ENCODE measurements at places on chromosomes 16 and 17.
A peak's percentile ranks its signal among the peaks of the same experiment; 100 is the strongest.

- no peak for DNase-seq
Observed at GRCh38 chr16:57859331-57859730, 57.0 kb upstream of the KIFC3 start.

GRCh38 chr17:19335951-19336631 lies 26.4 kb downstream of the B9D1 start:
- no peak for DNase-seq

DNA sequence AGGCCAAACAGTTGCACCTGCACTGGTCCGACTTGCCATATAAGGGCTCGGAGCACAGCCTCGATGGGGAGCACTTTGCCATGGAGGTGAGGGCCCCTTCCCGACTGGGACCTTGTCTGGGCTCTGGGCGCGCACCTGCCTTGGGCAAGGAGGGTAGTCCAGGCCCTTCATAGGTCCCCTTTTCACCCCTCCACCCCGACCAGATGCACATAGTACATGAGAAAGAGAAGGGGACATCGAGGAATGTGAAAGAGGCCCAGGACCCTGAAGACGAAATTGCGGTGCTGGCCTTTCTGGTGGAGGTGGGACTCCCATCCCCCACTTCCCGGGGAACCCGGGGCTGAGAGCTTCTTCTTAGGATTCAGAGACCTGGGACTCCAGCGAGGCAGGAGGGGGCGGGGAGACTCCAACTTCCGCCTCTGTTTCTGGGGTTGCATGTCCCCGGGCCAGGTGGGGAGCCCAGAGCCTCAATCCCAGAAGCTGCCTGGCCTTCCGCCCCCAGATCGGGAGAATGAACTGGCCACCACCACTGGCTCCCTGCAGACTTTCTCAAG lies 7.8 kb downstream of the CA4 start:
- DNase-seq = no peak

DNA sequence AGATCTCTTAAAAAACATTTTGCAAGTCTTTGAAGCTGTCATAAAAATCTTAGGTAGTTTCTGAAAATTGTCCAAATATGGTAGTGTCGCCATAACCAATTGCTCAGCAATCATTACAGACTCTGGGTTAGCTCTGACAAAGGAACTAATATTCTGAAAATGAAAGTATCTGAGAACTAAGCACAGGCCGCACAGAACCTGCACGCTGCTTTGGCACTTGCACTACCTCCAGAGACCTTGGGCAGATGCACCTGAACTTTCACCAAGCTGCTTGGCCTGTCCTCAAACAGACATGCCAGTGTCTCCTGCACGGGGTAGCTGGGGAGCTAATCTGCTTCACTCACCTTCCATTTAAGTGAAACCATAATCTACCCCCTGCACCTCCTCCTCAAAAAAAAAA lies 317.0 kb downstream of the MAF start:
- DNase-seq = no peak

DNA sequence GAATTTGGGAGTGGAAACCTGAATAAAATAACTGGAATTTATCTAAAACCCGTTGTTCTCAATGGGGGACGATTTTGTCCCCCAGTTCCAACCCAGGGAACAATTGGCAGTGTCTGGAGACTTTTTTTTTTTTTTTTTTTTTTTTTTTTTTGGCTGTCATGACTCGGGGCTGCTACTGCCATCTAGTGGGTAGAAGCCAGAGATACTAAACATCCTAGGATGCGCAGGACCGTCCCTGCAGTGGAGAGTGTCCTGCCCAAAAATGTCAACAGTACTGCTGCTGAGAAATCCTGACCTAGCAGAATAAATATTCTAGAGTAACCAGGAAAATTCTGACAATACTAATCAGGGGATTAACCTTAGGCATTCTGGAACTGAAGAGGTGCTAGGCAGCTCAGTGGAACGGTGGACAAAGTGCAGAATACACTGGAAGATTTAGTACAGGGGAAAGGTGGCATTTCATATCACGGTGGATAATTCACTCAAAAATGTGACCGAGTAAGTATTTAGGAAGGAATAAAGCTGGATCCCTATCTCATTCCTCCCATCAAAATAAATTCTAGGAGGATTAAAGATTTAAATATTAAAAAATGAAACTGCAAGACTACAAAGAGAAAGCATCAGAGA lies 107.6 kb downstream of the SPECC1 start:
- DNase-seq = peak; percentile 46

- no peak for DNase-seq
Observed at GRCh38 chr17:68102318-68102758, 66.8 kb downstream of the KPNA2 start.

GRCh38 chr16:1054660-1055556 lies 17.6 kb upstream of the SSTR5 start:
- DNase-seq = peak; percentile 5

DNA sequence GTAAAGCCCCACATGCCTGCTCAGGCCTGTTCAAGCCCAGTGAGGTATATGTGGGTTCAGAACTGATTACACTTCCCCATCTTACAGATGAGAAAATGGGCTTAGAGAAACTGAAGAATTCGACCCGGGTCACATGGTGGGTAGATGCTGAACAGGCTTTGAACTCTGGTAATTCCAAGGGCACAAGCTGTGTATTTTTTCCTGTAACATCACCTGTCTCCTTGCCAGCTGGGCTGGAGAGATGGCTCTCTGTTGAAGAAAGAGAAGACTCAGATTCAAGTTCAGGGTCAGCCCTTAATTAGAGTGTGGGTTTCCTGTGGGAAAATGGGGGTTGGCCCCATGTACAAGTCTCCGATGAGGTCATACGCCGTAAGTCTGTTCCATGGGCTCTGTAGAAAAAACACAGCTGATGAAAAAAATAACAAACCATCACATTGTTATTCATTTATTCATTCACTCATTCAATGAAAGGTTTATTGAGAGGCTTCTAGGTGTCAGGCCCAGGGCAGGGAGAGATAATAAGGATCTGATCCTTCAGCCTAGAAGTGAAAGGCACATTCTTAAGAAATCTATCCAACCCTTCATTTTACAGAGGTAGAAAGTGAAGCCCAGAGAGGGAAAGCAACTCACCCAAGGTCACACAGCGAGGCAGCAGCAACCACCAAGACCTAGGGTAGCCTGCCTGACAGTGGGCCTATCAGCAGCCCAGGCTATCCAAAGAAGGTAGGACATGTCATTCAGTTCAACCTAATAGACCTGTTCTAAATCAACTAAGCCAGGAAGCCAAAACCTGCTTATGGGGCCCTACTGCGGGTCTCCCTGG lies 482.8 kb downstream of the SOX9 start:
- no peak for DNase-seq

DNA sequence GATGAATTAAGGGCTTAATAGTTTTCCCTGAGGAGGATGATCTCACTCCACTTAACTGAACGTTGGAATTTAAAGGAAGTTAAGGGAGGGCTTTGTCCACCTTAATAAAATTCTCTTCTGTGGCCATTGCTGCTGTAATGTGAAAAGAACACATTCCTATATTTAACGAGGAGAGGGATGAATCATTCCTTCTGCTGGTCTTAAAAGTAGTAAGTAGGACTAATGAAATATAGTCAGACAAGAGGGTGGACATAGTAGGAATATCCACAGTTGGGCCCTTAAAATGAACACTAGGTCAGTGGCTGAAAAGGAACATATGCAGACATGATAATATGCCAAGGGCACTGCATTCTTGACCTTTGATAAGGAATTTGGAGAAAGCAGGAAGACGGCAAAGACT lies 405.6 kb downstream of the PMP22 start:
- no peak for DNase-seq

DNA sequence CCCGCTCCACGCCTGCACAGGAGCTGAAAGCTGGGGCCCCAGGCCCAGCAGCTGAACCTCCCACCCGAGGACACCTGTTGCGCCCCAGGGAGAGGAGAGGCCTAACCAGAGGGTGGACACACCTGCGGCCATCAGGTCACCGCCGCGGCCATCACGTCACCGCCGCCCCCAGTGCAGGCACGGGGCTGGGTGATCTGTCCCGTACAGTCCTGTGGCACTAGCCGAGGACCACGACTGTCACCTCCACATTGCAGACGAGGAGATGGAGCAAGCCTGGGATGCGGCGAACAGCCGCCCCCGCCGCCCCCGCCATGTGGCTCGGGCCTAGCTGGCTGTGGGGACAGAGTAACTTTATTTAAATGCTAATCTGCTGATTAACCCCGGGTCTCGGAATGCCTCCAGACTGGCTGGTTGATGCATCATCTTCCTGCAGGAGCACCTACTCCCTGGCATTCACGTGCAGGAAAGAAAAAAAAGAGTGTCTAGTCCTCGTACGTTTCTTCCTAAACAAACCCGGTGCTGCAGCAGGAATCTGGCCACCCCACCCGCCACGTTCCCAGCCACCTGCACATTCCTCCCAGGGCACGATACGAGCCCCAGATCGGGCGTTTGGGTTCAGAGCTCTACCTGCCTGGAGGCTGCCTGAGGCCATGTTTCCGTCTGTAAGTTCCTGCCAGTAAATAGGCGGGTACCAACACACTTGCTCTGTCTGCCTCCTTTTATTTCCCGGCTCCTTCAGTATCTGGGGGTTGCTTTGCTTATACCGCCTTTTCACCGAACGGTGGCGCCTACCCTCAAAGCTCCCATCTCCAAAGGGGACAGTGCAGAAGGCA lies 29.9 kb downstream of the PIEZO1 start:
- no peak for DNase-seq

- DNase-seq = no peak
Observed at GRCh38 chr16:19095654-19096053, 18.1 kb upstream of the ITPRIPL2 start.

- no peak for DNase-seq
Observed at GRCh38 chr16:72015124-72015523, 6.6 kb downstream of the DHODH start.

- no peak for DNase-seq
Observed at GRCh38 chr16:29714396-29714795, 31.4 kb downstream of the C16orf54 start.

- DNase-seq = no peak
Observed at GRCh38 chr17:75845933-75846691, 1.9 kb upstream of the UNC13D start.

GRCh38 chr16:70523743-70524398 lies at the start of gene SF3B3:
TSS of gene SF3B3 (plus strand) at chr16:70523816. CDS start at chr16:70526657, 2,841 bp downstream.
- peak; percentile 38 for DNase-seq

- no peak for DNase-seq
Observed at GRCh38 chr17:69669441-69670178, 255.1 kb downstream of the MAP2K6 start.

- DNase-seq = no peak
Observed at GRCh38 chr17:80381416-80381923, 33.5 kb upstream of the ENDOV start.

DNA sequence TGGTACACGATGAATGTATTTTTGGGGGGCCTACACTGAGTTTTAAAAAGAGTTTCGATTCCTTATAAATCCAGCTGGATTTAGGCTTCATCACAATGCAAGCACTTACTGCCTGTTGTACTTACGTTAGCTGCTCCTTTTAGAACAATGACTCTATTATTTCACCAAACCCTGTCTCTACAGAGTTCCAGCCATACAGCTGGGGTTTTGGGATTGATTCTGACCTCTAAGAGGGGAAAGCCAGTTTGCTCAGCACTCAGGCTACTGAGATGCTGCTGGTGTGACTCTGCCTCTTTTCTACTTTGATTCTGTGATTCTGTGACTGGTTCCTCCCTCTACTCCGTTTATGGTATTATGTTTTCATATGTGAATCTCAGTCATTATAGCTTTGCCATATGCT lies 329.7 kb downstream of the ABCC12 start:
- DNase-seq = no peak

DNA sequence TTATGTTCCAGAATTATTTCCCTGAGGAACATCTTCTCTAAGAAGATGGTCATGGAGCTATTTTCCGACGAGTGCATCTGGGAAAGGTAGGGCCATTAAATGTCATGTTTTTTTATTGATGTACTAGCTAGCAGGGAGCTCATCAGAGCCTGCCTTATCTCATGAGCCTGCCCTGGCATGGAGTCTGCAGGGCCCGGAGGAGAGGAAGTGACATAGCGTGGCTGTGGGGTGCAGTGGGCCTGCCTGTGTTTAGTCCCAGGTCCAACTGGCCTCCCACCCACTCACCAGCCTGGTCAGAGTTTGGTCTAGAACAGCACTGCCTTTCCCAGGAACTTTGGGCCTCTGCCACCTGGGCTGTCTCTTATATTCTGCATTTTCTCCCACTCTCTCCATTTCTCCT lies 389.8 kb downstream of the SNX29 start:
- DNase-seq = no peak

GRCh38 chr17:7480089-7480384 lies 606 bp upstream of the ZBTB4 start:
- no peak for DNase-seq

GRCh38 chr16:81095653-81095952 lies 592 bp downstream of the GCSH start:
- DNase-seq = no peak

DNA sequence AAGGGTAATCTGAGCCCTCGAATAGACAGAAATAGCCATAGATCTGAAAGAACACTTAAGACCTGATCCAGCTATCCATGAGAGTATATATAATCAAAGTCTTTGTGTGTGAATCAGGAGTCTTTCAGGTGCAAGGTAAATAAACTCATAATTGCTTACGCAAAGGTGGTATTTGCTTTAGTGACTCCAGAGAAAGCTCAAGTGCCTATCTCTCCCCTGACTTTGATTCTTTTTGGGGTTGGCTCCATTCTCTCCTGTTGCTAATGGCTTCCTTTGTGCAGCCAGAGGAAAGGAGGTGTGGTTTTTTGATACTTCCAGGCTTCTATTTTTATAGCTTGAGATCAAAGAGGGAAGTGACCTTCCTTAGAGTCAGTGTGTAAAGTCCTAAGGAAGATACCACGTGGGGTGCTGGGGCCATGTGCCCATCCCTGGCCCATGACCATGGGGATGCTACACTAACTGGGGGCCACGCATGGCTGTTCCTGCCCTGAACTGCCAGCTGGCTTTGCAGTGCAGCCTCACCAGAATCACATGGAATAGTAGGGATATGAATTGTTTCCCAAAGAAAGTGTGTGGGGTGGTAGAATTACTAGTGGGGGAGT lies 45.8 kb downstream of the TENT4B start:
- DNase-seq = no peak

DNA sequence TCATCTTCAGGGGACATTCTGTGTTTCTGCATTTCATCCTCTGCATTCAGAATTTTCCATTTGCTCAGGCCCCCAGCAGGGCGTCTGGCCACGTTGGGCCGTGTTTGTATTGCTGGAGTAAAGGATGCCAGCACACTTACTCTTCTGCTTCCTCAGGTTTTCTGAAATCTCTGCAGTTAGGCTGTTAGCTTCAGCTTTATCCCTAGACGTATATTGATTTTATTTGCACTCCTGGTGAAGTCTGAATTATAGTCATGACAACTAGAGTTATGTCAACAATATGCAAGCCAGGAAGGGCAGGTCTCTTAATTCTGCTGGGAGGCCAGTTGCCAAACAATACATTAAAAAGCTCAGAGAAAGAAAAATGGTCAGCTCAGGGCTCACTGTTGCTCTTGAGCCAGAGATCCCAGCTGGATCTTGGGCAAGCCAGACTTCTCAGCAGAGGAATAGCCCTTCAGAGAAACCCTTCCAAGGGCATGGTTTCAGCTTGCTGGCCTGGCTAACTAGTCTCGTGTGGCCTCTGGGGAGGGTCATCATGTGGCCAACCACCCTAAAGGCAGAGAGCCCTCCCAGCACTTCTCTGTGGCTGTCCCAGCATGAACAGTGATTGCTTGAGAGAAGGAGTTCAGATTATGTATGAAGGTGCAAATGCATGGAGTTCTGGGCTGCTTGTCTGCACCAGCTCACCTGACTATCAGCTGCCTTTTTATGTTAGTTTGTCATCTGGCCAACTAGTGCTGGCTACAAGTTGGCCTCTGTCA lies 110.2 kb upstream of the CACNG5 start:
- DNase-seq = no peak

All from CMK (cell line).